ENCODE measurements at places on chromosomes 2 and 18.

DNA sequence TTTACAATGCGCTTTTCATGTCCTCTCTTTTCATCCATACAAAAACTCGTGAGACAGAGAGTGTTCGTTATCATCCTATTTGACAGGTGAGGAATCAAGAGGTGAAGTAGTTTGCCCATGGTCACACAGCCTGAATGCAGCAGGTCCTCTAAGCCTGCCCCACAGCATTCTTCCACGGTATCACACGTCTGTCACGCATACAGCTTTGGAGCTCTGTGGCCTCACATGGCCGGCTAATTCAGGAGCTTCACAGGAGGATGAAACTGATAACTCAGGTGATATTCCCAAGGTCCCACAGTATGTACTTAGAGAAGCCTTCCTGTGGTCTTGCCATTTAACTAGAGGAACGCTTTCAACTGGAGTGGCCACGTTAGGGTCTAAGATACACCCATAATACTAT, 59.0 kb downstream of the MYO5B start:
- DNase-seq: no peak

DNA sequence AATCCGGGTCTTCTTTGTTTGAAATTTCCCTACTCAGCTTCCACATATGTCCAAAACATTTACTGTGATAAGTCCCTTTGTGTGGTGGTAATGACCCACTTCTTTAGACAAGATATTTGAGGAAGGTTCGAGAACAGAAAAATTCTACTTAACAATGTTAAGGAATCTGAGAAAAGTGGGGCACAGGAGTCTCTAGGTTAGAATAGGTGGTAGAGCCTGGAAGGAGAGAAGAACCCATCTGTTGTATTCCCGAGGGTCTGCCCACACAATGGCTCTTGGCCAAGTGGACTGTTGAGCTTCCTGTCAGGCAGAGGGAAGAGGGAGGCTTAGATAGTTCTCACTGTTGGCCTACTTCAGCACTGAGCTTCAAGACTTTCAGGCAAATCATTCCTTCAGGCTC, 4.3 kb downstream of the IGFBP2 start:
- no peak for DNase-seq

- DNase-seq: no peak
These were observed 1.3 kb downstream of the R3HDM1 start for GRCh38 chr2:135532581-135532980.

GRCh38 chr2:150587547-150588505, 100.4 kb upstream of the RND3 start:
- no peak for DNase-seq

DNA sequence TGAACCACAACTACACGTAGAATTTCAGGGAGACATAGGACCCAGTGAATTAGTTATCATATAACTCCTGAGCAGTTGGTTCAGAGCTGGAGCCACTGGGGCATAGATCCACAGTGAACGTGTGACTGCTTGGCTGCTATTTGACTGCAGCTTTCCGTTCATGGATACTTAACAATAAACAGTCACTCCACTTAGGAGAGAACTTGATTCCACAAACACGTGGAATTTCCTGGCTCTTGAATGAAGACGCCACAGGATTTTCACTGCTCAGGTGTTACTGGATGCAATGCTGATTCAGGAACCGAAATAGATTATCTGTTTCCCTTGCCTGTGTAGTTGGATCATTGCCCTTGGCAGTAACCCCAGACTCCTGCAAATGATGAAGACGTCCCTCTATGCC, 679.1 kb upstream of the ZEB2 start:
- no peak for DNase-seq

DNA sequence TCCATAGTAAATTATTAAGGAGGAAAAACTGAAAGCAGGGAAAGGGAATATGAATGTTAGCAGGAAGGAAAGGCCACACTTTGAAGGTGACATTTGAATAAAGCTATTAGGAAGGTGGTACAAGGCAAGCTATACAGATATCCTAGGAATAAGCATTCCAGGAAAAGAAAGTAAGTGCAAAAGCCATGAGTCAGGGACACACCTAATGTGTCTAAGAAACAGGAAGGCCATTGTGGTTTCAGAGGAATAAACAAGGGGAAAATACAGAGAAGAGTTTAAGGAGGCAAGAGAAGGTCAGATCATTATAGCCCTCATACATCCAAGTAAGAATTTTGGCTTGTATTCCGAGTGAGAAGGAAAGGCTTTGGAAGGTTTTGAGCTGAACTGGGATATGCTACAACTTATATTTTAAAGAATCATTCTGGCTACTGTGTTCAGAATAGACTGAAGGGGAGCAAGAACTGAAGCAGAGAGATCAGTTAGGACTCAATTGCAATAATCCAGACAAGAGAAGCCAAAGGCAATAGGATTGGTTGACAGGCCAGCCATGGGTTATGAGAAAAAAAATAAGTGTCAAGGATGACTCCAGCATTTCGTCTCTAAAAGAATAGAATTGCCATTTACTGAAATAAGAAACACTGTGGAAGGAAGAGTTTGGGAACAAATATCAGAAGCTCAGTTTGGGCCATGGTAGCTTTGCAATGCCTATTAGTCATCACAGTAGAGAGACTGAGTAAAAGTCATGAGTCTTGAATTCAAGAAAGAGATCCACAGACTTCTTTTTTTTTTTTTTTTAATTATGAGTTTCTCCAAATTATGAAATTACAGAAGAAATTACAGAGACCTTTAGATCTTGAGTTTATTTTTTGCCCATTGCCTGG, 11.3 kb downstream of the RAD51AP2 start:
- DNase-seq: no peak

DNA sequence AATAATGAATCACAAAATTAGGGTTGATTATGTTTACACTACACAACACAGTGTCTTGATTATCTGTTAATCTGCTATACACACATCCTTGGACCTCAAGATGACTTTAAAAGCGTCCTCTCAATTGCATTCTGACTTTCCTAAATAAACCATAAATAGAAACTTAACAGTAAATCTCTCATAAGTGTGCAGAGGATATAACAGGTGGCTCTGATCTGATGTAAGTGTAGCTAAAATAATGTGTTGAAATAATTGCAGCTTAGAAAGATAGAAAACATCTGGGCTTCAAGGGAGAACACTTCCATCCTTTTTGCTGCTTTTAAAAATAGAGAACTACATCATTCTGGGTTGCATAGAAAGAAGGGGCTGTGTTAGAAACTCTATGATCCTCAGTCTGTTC, 78.4 kb upstream of the EFEMP1 start:
- no peak for DNase-seq

GRCh38 chr2:67455219-67456142, 58.3 kb downstream of the ETAA1 start:
- no peak for DNase-seq

DNA sequence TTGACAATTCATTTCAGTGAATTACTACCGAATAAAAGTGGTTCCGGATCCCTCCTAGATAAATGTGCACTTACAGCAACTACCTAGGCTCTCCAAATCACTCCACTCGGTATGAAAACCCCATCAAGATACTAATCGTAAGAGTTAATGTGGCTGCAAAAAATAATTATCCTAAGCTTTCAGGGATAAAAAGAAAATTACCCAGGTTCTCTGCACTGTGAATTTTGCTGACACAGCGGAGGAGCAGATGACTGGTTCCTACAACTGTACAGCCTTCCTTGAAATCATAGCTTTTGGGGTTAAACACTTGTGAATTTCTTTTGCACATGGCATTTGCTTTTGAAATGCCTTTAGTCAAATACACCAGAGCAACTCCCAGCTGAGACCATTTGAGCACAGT, 104.7 kb downstream of the CD226 start:
- no peak for DNase-seq

GRCh38 chr18:77777163-77777562, 527.5 kb downstream of the GALR1 start:
- no peak for DNase-seq

DNA sequence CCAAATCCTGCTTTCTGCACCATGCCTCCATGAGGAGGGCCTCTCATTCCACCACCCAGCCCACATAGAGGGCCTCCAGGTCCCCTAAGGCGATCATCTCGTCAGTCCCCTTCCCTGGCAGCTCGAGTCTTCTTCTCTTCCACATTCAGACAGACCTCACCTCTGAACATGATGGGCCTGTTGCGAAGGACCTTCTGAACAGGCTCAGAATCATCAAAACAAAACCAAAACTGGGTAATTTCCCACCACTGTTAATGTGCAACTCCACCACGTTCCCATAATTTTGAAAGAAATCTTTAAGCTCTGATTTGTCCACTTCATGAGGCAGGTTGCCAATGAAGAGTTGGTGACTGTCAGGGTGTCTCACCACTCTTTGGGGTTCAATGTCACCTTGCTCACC, 20.4 kb downstream of the ZRANB3 start:
- DNase-seq: no peak
